Osteocyte (in vitro differentiated cells): ENCODE measurements at places on chromosomes 7 and 10. TPM values are rescaled to one million over a fixed set of nuclear protein-coding genes. Genes with fewer than 3 reads are reported as not detected.
A peak's percentile ranks its signal among the peaks of the same experiment; 100 is the strongest.

Gene SFTPA2
- not detected in 2 replicates for total RNA-seq

Gene CPVL
- 2.0 and 2.4 TPM in 2 replicates for total RNA-seq

Gene WDFY4
- total RNA-seq, result not detected in 2 replicates

Gene PRRT4
- total RNA-seq, result 0.44 and 0.54 TPM in 2 replicates

Gene TAX1BP1
- 95.5 and 97.1 TPM in 2 replicates for total RNA-seq

Gene PKD2L1
- total RNA-seq, result not detected in 2 replicates

Gene PTTG1IP2
- not detected in 2 replicates for total RNA-seq

Gene SH2D4B
- not detected in 2 replicates for total RNA-seq

Gene GPR15LG
- not detected in 2 replicates for total RNA-seq

- H3K36me3 ChIP-seq, result no peaks in the 10 kb centered on the region
- no peak overlapping the region for H3K27ac ChIP-seq
- no peaks in the 10 kb centered on the region for H3K4me1 ChIP-seq
- H3K27me3 ChIP-seq, result no peaks in the 10 kb centered on the region
Observed at GRCh38 chr7:152501506-152501905, 65.7 kb upstream of the KMT2C start.

DNA sequence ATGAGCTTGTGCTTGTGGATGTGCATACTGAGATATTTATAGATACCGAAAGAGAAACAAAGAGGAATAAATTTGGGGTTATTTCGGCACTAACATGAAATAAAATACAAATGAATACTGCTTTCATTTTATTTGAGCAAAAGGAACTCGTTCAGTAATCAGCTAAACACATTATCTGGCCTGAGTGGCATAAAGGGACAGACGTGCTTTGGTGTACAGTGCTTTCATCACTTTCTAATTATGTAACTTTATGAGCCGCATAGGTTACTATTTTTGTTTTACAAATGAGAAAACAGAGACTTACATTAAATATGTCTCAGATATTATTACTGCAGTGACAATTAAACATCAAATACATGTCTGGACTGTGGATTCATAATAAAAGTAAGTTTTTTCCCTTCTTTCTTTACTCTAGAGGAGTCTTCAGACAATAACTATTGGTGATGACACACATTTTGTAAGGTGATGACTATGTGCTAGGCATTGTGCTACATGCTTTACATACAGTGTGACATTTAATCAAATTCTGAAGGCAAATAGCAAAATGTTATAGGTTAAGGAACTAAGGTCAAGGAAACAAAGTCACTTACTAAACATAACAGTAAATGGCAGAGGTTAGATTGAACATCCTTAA lies 503.3 kb downstream of the SORCS1 start:
- no peaks in the 10 kb centered on the region for H3K27me3 ChIP-seq
- no peak overlapping the region for H3K4me3 ChIP-seq
- no peaks in the 10 kb centered on the region for H3K36me3 ChIP-seq
- H3K27ac ChIP-seq, result no peak overlapping the region

DNA sequence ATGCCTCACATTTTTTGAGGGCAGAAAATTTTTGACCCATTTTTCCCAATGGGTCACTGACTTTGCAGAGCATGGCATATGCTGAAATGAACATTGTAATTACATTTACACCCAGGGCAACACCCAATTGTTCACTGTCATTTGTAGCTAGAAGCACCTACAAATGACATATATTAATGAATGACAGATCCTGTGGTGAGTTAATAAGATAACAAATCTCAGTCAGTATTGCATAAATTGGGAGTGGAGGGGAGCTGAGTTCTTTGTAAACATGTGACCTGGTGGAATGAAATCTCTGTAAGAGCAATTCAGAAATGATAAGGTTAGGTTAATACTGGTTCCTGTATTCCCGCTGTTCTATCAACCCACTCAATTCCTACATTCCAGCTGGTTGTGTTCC lies 255.1 kb upstream of the LRRN3 start:
- no peak for DNase-seq
- no peak overlapping the region for H3K4me3 ChIP-seq
- no peaks in the 10 kb centered on the region for H3K36me3 ChIP-seq

DNA sequence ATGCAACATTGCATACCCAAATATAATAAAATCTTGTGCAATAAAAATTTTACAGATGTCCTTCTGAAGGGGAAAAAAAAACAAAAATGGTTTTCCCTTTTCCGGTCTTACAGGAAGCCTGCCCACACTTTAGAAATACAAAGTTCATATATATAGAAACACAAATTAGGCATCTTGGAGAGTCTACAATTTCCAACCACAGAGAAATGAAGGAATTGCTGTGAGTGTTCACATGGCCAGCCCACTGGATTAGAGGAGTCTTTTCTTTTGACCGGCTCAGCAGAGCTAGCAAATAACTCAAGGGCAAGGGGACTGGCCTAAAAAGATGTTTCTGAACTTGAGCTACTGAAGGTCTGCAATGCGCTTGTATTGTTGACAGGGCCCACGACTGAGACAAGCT lies 92.4 kb downstream of the GLI3 start:
- peak overlapping the region; percentile 82 for H3K27ac ChIP-seq
- no peak overlapping the region for H3K4me3 ChIP-seq
- DNase-seq, result no peak
- H3K4me1 ChIP-seq, result peaks cover 39% of the 10 kb centered on the region

GRCh38 chr7:95491634-95492314 lies 6.0 kb downstream of the ASB4 start:
- peaks cover 5% of the 10 kb centered on the region for H3K27me3 ChIP-seq
- no peaks in the 10 kb centered on the region for H3K4me1 ChIP-seq
- no peak for DNase-seq
- H3K4me3 ChIP-seq, result no peak overlapping the region
- H3K36me3 ChIP-seq, result no peaks in the 10 kb centered on the region
- no peak overlapping the region for H3K27ac ChIP-seq

DNA sequence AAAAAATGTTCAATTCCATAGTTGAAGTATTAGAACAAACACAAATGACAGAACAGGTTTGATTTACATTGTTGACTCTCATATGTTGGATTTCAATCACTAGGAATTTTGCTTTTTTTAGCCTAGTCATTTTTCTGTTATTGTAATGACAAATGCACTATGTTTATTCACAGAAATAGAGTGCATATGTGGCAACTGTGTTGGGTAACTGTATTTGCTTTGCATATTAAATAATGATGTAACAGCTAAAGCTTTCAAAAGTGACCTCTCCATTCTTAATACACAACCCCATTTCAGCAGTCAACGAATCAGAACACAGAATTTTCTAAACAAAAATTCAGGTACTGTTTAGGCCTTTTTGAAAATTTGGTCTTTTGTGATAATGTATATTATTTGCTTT lies 54.0 kb upstream of the SLC26A5 start:
- no peak overlapping the region for H3K4me3 ChIP-seq
- H3K27me3 ChIP-seq, result peaks cover 3% of the 10 kb centered on the region
- no peaks in the 10 kb centered on the region for H3K36me3 ChIP-seq
- no peak for DNase-seq
- H3K4me1 ChIP-seq, result no peaks in the 10 kb centered on the region

DNA sequence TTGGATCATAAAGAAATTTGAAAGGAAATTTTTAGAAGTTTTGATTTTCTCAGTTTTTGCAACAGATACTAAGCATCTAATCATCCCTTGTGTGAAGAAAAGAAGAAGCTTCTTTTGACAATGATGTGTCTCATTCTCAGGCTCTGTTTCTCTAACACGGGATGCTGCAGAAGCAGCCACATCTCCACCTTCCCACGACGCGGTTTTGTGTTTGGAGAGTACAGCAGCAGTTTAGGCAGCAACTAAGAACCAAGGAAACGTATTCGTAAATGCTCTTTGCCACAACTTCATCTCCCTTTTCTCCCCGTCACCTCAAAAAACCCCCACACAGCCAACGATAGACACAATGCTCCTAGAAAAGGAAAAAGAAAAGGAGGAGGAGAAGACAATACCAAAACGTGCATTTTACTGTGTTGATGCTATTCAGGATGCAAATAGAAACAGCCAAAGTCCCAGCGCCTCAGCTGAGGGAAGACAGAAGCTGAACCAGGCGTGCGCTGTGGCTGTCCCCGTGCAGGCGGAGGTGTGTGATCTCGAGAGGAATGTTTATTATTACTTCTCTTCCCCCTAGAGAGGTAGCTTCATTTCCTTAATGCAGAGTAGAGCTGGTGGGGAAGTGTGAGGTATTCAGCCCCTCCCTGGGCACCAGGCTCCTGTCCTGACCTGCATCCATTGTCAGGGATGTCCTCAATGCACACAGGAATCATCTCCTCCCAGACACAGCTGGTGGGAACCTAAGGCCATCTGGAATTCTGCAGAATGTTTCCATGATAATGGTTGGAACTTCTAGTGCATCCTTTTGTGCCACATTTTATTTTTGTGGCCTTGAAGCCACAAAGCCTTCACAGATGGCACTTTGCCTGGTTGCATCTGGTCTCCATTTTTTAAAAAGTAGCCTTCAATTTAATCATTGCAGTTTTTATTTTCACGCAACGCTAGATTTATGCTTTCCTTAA lies 174.6 kb upstream of the KLF6 start:
- H3K27ac ChIP-seq, result no peak overlapping the region
- no peak overlapping the region for H3K4me3 ChIP-seq
- no peaks in the 10 kb centered on the region for H3K27me3 ChIP-seq
- H3K36me3 ChIP-seq, result no peaks in the 10 kb centered on the region

DNA sequence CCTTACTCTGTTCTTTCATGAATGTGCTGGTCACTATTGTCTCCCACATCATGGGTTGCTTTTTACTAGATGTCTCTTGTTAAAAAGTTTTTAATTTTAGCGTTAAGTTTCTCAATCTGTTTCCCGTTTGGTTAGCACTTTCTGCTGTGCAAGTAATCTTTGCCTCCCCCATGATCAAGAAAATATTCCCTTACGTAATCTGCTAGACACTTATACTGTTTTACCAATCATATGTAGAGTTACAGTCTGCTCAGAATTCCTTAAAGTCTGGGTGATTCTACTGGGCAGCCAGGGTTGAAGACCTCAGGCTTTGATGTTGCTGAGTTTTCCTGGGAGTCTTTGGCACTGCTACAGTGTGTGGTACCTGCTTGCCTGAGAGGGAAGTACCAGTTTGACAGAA lies 38.2 kb upstream of the RPA3 start:
- H3K4me1 ChIP-seq, result peaks cover 6% of the 10 kb centered on the region
- no peaks in the 10 kb centered on the region for H3K27me3 ChIP-seq
- H3K4me3 ChIP-seq, result no peak overlapping the region
- H3K27ac ChIP-seq, result no peak overlapping the region

- no peaks in the 10 kb centered on the region for H3K27me3 ChIP-seq
- peaks cover 71% of the 10 kb centered on the region for H3K4me1 ChIP-seq
- H3K27ac ChIP-seq, result peak overlapping the region; percentile 95
- DNase-seq, result no peak
Observed at GRCh38 chr7:2757904-2758672, 70.1 kb downstream of the AMZ1 start.

- H3K27ac ChIP-seq, result peak overlapping the region; percentile 54
- no peak for DNase-seq
- H3K4me3 ChIP-seq, result peak overlapping the region; percentile 71
- H3K36me3 ChIP-seq, result peaks cover 2% of the 10 kb centered on the region
Observed at GRCh38 chr7:25863005-25863728, 288.8 kb upstream of the NFE2L3 start.

- no peaks in the 10 kb centered on the region for H3K36me3 ChIP-seq
- DNase-seq, result no peak
- no peaks in the 10 kb centered on the region for H3K27me3 ChIP-seq
- no peak overlapping the region for H3K27ac ChIP-seq
Observed at GRCh38 chr7:112799448-112800120, 9.4 kb upstream of the TMEM168 start.

DNA sequence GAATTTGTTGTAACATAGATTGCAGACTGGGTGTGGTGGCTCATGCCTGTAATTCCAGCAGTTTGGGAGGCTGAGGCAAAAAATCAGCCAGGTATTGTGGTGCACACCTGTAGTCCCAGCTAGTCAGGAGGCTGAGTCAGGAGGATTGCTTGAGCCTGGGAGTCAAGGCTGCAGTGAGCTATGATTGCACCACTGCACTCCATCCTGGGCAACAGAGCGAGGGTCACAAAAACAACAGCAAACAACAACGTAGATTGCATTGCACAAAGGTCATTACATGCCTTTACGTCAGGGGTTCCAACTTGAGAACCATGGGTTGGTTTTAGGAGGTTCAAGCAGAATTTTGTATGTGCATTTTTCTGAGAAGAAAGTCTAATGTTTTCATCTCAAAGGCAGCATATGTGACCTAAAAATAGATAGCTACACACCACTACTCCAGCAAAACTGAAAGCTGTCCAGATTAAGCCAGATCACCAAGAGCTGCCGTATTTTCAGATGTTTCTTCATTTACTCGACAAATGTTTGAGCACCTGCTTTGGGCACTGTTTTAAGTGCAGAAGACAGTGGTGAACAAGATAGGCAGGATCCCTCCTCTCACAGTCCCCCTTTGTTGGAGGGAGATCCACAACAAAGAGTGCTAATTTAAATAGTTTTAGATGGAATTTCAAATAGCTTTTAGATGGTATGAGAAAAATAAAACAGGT lies 28.3 kb upstream of the CYP26C1 start:
- H3K27me3 ChIP-seq, result no peaks in the 10 kb centered on the region
- peaks cover 2% of the 10 kb centered on the region for H3K36me3 ChIP-seq
- H3K27ac ChIP-seq, result no peak overlapping the region
- DNase-seq, result no peak
- no peak overlapping the region for H3K4me3 ChIP-seq

DNA sequence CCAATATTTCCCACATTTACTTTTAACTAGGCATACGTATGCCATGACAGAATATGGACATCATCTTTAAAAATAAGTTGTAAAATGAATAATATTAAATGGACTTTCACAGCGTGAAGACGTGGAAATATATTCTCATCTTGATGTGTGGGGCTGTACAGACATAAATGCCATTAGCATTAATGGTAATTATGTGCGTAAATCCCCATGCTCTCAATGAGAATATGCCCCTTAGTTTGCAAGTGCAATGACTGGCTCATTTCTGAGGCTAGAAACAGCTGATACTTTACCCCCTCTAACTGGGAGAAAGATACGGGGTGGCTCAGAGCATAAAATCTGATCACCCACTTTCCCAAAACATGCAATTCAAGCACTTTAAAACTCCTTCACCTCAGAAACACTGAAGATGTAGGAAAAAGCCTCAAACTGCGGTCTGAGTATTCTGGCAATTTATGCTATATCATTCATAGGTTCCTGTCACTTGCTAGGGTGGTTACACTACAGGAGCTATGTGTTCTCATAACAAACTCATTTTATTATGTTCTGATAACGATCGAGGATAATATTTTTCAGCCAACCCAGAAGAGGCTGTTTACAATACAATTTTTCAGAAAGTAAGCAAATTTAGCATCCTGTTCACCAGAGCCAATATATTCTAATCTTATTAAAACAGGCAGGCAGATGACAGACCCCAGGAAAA lies 211.8 kb downstream of the SKAP2 start:
- DNase-seq, result no peak
- H3K36me3 ChIP-seq, result no peaks in the 10 kb centered on the region
- peaks cover 46% of the 10 kb centered on the region for H3K27me3 ChIP-seq
- H3K4me3 ChIP-seq, result no peak overlapping the region

DNA sequence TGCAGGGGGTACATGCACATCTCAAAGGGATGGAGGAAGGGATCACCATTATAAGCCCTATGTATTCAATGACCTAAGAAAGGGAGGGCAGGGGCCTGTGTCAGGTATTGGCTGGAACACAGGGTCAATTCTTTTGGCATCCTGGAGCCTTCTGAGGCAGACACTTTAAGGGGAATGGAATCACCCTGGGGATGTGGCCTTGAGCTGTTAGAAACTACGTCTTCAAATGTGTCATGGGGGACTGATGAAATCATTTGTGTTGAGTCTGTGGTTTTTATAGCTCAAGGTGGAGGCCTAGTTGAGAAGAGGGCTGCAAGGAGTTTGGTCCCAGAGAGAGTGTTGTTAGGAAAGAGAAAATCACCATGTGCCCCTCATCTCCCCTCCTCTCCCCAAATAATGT lies 206.1 kb upstream of the CELF2 start:
- peaks cover 17% of the 10 kb centered on the region for H3K4me1 ChIP-seq
- no peak for DNase-seq
- no peaks in the 10 kb centered on the region for H3K27me3 ChIP-seq
- no peak overlapping the region for H3K27ac ChIP-seq
